Hippocampal formation (tissue), 2 donors: ENCODE measurements at places on chromosomes 12 and 14.
A peak's percentile ranks its signal among the peaks of the same experiment; 100 is the strongest.

GRCh38 chr14:90500665-90501370 is 104.0 kb downstream of the CALM1 start:
- no peak for DNase-seq

DNA sequence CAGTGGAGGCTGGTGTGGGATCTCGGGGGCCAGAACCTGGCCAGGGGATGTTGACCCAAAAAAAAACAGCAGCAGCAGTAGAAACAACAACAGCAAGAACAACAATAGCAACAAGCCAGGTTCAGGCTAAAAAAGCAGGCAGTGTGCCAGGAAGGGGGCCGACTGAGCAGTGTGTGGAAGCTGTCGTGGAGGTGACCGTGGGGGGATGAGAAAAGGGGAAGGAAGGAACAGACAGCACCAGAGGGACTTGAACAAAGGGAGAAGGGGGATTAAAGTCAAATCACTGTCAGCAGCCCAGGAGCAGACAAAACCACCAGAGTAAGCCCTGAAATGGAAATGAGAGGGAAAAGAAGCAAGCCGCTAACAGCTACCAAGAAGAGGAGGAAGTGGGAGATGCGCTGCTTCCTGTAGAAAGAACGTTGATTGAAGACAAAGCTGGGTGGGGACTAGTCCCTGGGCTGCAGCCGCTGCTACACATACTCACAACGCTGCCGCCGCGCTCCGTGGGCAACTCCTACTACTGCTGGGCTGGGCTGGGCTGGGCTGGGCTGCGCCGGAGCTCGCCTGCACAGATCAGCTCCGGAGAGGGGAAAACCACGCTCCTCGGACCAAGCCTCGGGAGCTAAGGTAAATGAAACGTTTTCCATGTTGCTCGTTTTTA is at the start of gene GNG2:
TSS of gene GNG2 (plus strand) at position 449 of the 661 bp plus-strand sequence. CDS start 90,067 bp downstream, outside the sequence.
- peak; percentile 60 for DNase-seq

- DNase-seq = no peak
Measured at GRCh38 chr14:35806006-35806907, 2.8 kb downstream of the RALGAPA1 start.

DNA sequence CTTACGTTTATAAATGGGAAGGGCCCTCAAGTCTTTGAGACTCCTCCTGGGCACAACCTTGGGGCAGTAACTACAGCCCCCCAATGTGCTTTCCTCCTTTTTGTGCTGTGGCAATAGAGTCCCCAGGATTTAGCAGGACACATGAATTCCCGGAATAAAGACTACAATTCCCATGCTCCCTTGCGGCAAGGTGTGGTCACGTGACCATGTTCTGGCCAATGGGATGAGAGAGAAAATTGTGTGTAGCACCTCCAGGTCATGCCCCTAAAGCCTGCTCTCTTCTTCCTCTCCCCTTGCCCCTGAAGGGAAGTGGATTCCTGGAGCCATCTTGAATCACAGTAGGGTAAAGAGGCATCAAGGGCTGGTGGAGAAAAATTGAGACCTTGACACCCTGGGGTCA is 295.1 kb upstream of the SFSWAP start:
- no peak for DNase-seq

DNA sequence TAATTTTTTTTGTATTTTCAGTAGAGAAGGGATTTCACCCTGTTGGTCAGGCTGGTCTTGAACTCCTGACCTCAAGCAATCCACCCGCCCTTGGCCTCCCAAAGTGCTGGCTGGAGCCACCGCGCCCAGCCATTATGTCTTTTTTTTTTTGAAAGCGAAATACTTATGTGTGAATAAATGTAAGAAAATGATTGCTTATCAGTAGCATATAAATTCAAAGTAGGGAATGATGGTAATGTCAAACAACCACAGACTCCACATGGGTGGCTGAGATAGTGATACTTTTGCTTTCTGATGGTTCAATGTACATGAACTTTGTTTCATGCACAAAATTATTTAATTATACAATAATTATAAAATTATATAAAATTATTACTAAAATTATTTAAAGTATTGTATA is 75.8 kb downstream of the PAPLN start:
- DNase-seq = no peak

DNA sequence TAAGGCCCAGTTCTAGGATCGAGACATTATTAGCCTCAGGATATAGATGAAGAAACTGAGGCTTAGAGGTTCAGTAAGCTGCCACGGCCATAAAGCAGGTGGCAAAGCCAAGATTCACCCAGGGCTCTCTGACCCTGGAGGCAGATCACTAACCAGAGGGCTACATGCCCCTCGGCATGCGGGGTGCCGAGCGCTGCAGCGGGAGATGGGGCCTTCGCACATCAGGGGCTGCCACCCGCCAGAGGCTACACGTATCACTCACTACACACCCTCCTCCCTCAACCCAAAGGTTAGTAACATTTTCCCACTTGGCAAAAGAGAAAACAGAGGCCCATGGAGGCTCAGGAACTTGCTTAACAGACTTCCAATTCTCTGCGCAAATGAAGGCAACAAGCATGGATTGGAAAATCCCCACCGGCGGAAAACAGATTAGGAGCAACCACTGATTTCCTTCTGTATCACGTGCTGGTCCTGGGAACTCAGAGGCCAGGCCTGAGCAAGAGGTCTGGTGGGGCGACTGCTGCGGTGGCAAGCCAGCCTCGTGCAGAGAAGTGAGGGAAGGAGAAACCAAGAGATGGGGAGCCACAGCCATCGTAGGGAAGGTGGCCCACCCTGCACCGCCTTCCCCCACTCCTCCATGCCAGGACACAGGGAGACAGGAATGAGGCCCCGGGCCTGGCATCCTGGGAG is 6.0 kb downstream of the CCDC85C start:
- no peak for DNase-seq

- no peak for DNase-seq
Measured at GRCh38 chr12:64603183-64603841, 7.0 kb upstream of the RASSF3 start.

DNA sequence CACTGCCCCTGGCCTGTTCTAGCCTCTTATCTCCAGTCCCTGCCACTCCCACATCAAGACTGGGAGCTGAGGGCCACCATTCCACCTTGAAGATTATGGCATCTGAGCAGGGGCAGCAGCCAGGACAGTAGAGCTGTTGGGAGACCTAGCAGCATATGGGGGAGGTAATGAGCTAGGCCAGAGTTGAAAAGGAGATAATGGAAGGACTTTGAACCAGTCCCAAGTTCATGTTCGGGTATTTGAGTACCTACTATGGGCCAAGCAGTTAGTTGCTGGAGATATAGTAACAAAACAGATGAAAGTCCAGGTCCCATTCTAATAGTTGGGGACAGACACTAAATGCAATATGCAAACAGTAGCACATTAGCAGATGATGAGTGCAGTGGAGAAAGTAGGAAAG is 151.5 kb downstream of the PLXNC1 start:
- no peak for DNase-seq

- no peak for DNase-seq
Measured at GRCh38 chr14:89889626-89890025, 64.9 kb downstream of the EFCAB11 start.

- DNase-seq = no peak
Measured at GRCh38 chr12:84658877-84659276, 253.7 kb downstream of the SLC6A15 start.

- peak; percentile 36 for DNase-seq
Measured at GRCh38 chr12:64998371-64999147, 122.5 kb downstream of the WIF1 start.

- no peak for DNase-seq
Measured at GRCh38 chr12:34186492-34186891, 164.2 kb downstream of the ALG10 start.

GRCh38 chr14:59187802-59188460 is 536 bp upstream of the DAAM1 start:
- DNase-seq = peak; percentile 66

GRCh38 chr12:98224584-98225221 is 290.7 kb upstream of the TMPO start:
- DNase-seq = no peak

- DNase-seq = no peak
Measured at GRCh38 chr14:41558490-41558889, 48.2 kb upstream of the LRFN5 start.

GRCh38 chr12:12717586-12718380 is 615 bp downstream of the CDKN1B start:
- DNase-seq = no peak

GRCh38 chr12:72365151-72365550 is 93.0 kb downstream of the TRHDE start:
- DNase-seq = no peak

DNA sequence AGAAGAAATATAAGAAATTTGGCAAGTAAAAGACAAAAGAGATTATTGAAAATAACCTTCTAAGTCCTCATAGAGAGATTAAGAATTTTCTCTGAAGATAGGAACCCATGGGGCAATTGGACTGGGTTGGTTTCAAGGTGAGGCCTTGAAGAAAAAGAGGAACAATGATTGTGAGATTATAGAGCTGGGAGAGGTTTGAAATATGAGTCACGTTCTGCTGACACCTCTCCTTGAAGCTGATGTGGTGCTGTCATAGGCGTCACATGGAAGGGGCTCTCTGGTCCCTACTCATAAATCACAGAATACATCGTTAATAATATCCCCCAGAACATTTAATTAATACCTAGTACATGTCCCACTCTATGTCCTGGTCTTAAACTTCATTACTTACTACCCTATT is 227.6 kb upstream of the PDE3A start:
- no peak for DNase-seq

GRCh38 chr12:85759091-85759490 is 77.1 kb downstream of the RASSF9 start:
- no peak for DNase-seq

DNA sequence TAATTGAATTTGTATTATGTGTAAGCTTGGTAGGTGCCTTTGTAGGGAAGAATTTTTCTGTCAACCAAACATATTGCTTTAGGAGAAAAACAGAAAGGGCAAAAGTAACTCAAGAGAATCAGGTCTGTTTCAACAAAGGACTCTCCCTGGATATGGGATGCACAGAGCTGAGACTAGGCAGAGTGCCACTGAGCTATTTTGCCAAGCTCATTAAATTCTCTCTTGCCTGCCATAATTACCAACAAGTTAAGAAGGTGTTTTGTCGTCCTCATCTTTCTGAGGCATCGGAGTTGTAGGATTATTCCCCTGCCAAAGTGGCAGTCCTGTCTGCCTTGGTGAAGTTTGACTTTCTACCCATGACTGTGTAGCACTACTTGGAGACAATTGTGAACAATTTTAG is 438.9 kb upstream of the SEL1L start:
- no peak for DNase-seq

GRCh38 chr14:34324363-34324795 is 137.7 kb downstream of the SPTSSA start:
- DNase-seq = no peak

DNA sequence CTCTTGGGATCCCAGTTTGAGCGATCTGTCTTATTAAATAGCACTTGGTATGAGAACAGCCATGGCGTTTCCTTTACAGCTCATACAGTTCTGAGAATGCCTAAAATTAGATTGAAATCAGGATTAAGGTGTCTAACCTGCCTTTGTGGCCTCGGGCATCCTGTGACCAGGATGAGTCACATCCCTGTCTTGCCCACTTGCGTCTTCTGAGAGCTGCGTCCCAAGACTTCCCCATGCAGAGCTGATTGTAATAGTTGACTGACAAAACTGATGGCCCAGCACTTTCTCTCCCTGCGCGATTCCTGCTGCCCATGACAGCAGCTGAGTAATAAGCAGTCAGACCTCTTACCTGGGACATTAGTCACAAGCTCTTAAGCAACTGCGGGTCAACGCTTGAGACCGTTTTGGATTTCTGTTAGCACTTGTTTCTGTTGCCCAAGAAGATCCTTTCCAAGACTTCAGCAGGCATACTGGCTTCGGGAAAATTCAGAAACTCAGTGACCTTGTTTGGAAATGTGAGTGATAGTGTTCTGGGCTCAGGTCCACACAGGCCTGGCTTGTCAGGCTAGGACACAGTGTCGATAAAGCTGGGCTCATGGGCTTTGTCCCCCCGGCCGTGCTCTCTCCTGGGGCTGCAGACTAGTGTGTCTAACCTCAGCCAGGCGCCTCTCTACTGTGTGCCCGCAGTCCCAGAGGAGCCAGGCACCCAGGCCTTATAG is 169.9 kb upstream of the HIF1A start:
- peak; percentile 21 for DNase-seq

GRCh38 chr14:28373721-28374120 is 392.9 kb upstream of the FOXG1 start:
- no peak for DNase-seq

DNA sequence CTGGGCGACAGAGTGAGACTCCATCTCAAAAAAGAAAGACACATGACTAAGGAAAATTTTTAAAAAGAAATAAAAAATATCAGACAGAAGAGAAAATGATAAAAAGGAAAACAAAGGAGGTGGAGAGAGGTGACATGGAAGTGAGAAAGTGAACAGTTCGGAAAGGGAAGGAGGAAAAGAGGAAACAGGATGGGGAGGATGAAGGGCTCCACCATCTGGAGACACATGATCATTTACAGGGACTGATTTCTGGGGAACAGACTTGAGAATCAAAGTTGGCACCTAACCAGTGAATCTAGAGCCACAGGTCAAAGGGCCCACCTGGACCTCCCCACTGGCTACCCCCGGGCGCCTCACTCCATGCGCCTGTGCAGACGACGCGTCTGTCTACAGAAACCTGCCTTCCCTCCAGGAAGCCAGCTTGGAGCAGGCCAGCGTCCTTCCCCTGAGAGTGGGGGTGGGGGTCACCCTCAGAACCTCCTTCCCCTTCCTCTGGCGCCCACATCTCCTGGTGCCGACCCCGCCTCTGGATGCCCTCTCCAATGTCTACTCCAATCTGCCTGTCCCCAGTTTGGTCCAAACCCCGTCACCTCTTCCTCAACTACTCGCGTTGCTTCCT is 60.5 kb downstream of the AMN start:
- no peak for DNase-seq

DNA sequence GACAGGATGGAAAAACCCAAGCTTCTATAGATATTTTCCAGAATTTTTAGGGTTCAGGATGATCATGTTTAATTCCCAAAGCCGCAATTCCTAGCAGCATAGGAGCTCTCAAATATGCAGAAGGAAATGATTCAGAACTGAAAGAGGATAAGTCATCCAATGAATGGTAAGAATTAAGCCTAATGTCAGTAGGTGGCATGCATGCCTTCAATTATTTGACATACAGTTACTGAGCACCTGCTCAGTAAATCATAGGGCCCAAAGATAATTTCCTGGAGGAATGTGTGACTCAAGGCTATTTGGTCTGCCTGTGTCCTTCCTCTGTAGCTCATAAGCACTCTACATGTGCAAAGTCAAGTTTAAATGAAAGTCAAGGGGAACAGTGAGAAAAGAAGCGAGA is 116.8 kb upstream of the SLC38A4 start:
- DNase-seq = no peak

- no peak for DNase-seq
Measured at GRCh38 chr12:81000831-81001230, 63.1 kb upstream of the LIN7A start.

- no peak for DNase-seq
Measured at GRCh38 chr12:105574056-105574715, 243.7 kb downstream of the C12orf75 start.
